ENCODE measurements at places on chromosomes 3 and 15. TPM values are rescaled to one million over a fixed set of nuclear protein-coding genes. Genes with fewer than 3 reads are reported as not detected.

ARPC4 gene
- total RNA-seq = 164 TPM

HTR3E gene
- not detected for total RNA-seq

KLHL18 gene
- total RNA-seq = 31.1 TPM

GOLGA8T gene
- not detected for total RNA-seq

NIPA2 gene
- 48.5 TPM for total RNA-seq

NEK10 gene
- total RNA-seq = 4.1 TPM

RBP2 gene
- not detected for total RNA-seq

OR4M2 gene
- total RNA-seq = not detected

MITF gene
- 52.6 TPM for total RNA-seq
